Midbrain (tissue), 1 donor: ENCODE measurements at places on chromosomes 7 and 10.

DNA sequence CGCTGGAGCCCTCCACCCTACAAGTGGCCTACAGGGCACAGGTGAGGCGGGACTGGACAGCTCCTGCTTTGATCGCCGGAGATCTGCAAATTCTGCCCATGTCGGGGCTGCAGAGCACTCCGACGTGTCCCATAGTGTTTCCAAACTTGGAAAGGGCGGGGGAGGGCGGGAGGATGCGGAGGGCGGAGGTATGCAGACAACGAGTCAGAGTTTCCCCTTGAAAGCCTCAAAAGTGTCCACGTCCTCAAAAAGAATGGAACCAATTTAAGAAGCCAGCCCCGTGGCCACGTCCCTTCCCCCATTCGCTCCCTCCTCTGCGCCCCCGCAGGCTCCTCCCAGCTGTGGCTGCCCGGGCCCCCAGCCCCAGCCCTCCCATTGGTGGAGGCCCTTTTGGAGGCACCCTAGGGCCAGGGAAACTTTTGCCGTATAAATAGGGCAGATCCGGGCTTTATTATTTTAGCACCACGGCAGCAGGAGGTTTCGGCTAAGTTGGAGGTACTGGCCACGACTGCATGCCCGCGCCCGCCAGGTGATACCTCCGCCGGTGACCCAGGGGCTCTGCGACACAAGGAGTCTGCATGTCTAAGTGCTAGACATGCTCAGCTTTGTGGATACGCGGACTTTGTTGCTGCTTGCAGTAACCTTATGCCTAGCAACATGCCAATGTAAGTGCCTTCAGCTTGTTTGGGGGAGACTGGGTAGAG lies at the start of gene COL1A2:
Gene COL1A2 (plus strand): TSS at position 459 of the 704 bp plus-strand sequence. CDS start 137 bp downstream, at position 596.
- DNase-seq, result no peak

GRCh38 chr10:71132321-71132810 lies 80.0 kb upstream of the UNC5B start:
- DNase-seq, result no peak

- DNase-seq, result no peak
Observed at GRCh38 chr10:84988011-84988410, 659.6 kb downstream of the CCSER2 start.

DNA sequence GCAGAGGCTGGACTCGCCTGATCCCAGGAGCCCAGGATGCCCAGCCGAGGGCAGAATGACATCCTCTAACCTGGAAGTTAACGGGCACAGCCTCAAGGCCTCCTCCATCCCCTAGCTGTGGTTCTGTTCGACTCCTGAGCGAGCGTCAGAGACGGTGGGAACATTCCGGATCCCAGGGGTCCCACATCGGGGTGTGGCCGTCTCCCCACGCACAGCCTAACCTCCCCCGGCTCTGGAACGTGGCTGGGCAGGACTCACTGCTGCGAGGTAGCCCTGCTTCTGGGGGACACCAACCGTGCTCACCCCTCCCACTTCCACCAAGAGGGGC lies 8.4 kb downstream of the FOXL3 start:
- no peak for DNase-seq

DNA sequence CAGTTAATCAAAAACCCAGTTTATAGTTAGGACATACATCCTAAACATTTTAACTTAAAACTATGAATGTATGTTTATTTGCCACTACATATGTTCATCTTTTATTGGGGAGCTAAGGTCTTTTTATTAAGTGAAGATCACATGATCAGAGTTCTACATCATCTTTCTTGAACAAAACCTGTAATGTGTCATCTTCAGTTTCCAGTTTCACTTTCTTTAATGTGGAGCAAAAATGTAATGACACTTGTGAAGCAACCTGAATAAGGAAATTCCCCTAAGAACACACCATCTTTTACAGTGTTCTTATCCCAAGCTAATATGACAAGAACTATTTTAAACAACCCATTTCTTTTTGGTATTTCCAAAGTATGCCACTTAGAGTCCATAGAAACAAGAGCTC lies 166.7 kb upstream of the BET1 start:
- DNase-seq, result no peak

DNA sequence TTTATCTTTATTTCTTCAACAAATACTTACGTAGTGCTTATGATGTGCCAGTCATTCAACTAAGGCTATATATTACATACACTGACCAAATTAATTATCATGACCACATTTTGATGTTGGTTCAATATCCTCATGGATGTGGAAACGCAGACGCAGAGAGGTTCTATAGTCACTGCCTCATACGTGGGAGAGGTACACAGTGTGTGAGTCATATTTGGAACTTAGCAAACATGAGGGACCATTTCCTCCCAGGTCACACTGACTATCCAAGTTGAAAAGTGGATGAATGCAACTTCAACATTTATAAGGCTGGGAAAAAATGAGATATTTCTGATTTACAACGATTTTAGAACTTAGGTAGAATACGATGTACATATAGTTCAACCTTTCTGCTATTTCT lies 113.6 kb downstream of the PRLHR start:
- DNase-seq, result no peak

GRCh38 chr10:4459531-4459930 lies 366.5 kb upstream of the AKR1E2 start:
- DNase-seq, result no peak

- DNase-seq, result no peak
Observed at GRCh38 chr7:128939861-128940410, 2.2 kb downstream of the IRF5 start.

- peak; percentile 50 for DNase-seq
Observed at GRCh38 chr7:83976302-83976701, 218.3 kb downstream of the SEMA3A start.

DNA sequence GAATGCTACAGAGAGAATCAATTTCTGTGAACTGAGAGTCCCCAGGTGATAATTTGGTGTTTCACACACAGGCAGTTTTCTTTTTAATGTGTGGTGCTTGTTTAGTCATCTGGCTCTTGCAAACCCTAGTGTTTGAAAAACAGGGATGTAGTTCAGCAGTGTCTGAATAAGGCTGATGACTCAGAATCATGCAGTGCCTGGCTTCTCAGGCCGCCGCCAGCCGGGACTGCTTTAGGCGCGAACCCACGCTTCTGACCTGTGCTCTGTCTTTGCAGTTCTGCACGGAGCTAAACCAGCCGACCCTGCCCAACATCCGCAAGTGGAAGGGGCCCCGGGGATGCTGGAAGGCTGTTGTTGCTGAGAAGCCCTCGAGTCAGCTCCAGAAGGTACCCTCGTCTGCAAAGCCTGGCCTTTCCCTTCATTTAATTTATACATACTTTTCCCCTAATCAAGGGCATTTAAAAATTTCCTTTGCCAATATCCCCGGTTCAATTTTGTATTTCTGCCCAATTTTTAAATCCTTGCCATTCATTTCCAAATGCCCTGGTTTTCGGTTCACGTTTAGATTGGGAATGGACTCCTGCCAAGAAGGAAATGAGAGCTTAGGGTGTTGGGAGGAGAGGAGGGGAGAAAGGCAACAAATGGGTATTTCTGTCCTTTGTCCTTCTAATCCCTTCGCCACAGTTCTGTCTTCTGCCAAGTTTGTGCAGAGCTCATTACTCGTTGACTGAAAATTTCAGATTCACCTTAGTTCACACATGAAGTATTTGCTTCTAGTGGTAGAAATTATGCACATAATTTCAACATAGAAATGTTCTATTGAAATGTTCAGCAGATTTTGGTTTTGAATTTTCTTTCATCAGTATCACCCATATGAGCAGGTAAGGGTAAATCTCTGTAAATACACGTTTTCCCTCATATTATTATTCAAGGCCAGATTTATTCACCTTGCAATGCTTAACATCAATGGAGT lies 108.5 kb upstream of the ANLN start:
- DNase-seq, result peak; percentile 81

DNA sequence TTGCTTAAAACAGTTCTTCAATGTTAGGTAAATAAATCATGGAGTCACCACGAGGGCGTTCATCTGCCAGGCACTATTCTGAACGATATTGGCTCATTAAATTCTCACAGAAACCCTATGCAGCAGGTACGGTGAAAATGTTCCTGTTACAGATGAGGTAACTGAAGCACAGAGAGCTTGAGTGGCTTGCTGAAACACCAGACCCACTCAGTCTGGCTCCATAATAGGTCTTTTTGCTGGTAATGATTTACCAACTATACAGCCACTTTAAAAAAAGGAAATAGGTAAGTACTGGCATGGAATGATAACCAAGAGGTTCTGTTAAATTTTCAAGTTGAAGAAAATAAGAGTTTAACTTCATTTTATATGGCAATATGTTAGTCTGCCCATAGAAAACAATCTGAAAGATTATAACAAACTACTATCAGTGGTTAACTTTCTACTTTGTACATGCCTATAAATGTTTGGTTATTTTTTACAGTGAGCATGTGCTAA lies 1.3 kb upstream of the TM9SF3 start:
- DNase-seq, result no peak

GRCh38 chr7:39589323-39590111 lies 23.3 kb downstream of the YAE1 start:
- DNase-seq, result no peak

DNA sequence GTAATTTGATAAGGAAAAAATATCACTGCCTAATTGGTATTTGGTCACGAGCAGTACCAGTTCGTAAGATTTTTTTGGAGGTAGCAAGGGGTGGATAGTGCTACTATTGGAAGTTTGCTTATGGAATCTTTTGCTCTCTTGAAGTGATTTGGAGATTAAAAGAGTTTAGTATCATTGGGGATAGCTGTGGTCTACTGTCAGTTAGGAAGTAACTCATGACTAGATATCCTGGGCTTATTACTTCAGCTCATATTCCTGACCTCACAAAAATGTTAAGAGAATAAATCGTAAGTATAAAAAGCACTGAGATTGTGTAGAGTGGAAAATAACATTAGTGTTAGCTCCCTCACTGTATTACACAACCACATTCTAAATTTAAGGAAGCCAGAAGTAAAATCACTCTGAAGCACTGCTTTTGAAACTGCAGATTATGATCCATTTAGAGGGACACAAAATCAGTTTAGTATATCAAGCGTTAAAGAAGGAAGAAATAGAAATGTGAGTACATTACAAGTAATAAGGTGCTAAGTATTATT lies 22.6 kb downstream of the SGPL1 start:
- no peak for DNase-seq

DNA sequence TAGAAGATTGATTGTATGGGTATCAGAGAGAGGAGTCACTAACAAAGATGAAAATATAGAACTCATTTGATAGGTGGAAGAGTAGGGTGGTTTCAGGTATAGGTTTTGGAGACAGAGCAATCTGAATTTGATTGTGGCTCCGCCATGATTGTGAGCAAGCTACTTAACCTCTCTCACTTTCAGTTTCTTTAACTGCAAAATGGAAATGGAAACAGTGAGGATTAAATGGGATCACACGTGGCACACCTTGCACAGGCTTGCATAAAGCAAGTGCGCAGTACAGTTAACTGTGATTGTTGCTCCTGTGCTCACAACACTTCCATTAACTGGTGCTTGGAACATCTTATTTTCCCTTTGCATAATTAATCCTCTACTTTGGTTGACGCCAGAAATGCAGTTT lies 54.9 kb downstream of the ATXN7L1 start:
- no peak for DNase-seq

- no peak for DNase-seq
Observed at GRCh38 chr10:96560966-96561887, 25.6 kb downstream of the TM9SF3 start.

DNA sequence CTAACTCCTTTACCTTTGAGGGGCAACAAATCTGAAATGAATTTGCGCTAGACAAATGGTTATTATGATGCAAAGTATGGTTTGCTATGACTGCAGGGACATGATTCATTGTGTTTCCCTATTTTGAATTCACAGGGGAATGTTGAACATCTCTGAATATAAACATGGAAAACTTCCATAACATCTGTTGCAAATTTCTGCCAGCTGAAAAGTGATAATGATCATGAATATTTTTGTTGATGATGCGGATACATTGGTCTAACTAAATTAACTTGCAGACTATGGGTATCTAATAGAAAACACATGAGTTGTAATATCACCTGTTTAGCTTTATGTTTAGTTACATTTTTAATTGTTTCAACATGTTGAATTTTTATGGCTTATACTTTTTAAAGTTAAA lies 1325.5 kb downstream of the REEP3 start:
- DNase-seq, result no peak

- no peak for DNase-seq
Observed at GRCh38 chr10:88901206-88901983, 21.4 kb downstream of the STAMBPL1 start.

- DNase-seq, result peak; percentile 54
Observed at GRCh38 chr7:5426226-5426475, 2.5 kb upstream of the TNRC18 start.

GRCh38 chr7:136023134-136023869 lies 46.1 kb upstream of the MTPN start:
- DNase-seq, result no peak

GRCh38 chr7:44990109-44991023 lies 9.6 kb upstream of the CCM2 start:
- DNase-seq, result no peak

DNA sequence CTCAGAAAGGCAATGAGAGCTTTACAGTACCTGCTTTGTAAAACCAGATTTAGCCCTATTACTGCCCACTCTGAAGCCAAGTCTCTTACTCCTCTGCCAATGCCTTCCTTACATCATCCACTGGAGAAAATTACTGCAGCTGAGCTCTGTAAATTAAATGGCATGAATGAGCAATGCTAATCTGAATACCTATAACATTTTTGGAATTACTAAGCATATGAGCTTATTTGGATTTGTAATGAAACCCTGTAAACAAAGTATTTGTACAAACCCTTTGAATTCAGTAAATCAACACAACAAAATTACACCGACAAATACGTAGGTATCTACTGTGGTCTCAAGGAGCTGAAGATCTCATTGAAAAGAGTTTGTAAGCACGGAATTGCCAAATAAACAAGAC lies 12.1 kb upstream of the CCNY start:
- no peak for DNase-seq

GRCh38 chr10:128660726-128661125 lies 534.5 kb upstream of the MKI67 start:
- no peak for DNase-seq

GRCh38 chr7:155669717-155670505 lies 25.4 kb downstream of the RBM33 start:
- no peak for DNase-seq

GRCh38 chr10:81192221-81192788 lies 654.6 kb downstream of the SH2D4B start:
- DNase-seq, result no peak

GRCh38 chr10:14302035-14302434 lies 28.7 kb downstream of the FRMD4A start:
- no peak for DNase-seq

GRCh38 chr7:936386-937054 lies 18.0 kb downstream of the ADAP1 start:
- no peak for DNase-seq

DNA sequence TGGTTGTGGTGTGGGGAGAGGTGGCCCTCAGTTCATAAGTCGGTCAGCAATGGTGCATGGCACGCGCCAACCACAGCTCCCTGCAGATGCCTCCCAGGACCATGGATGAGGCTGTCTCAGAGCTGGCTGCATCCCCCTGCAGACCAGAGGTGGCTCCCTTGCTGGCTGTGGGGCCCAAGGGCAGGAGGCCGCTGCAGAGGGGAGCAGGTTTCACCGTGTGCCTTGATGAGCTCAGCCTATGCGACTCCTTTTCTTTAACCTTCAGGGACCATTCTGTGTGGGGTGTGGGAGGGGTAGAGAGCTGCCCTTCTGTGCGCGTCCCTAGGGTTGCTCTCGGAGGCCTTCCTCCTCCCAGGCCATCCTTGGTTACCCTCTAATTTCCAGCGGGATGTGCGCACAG lies 152.4 kb downstream of the ACTR3B start:
- no peak for DNase-seq
